ENCODE measurements at places on chromosomes 3 and 15.

- no peak for DNase-seq
Observed at GRCh38 chr15:79740561-79740960, 156.3 kb downstream of the MTHFS start.

GRCh38 chr3:11260460-11260859 is 11.7 kb upstream of the ATG7 start:
- no peak for DNase-seq

DNA sequence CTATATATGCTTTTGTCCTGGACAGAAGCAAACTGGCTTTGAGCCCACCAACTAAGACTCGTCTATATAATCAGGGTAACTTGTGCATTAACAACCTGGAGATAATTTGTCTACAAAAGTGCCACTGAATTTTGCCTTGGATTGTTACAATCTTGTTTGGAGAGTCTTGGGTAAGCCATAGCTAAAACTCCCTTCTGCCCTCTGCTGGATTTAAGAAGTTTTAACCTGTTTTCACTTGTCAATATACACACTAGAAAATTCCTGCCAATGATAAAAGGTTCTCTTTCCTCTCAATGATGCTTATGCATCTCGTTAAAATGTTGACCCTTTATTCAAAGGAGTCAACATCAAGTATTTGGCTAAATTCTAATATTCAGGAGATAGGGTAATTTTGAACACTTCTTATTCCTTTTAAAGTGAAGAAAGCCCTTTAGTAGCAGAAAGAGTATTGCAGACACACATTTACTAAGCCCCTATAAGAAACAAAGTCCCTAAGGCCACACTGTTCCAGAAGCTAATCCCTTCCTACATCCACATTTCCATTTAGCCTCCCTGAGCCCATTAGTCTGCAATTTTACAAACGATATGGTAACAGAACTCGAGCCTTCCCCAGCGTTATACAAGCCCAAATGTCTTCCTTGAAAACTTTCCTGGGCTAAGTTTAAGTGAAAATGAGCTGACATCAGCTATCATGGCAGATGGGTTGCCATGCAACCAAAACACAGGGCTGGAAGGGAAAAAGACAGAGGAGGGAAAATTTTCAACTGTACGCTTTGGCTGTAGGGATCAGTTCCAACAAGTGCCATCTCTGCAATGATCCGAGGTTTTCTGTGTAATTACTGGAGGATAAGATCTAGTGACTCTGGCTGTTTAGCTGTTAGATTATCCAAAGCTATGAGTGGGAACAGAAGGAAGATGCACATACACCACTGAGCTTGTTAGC is 75.9 kb upstream of the FGF12 start:
- peak; percentile 55 for DNase-seq

DNA sequence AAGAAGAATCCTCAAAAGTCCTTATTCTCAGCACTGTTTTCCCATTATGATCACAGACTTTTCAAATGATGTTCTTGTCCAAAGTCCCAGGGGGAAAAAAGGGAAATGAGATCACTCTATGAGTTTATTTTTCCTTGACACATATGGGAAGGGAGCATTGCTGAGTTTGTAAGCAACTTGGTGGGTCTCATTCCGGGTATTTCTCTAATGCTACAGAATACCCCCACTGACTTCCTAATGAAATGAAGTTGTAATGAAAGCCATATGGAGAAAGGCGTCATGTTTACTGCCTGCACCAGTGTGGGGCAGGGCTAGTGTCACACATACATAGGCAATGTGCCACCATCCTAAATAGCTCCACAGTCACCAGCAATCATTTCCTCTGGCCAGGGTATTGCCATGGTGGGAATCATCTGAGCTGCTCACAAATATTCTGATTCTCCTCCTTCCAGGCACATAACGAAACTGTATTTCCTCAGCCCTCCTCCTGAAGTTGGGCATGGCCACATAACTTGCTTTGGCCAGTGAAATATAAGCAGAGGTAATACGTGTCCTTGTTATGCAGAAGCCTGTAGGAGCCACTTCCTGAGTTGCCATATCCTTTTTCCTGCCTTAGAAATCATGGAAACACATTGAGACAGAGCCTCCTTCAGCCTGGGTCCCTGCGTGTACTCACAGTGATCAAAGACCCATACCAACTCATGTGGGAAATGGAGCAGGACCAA is 41.0 kb upstream of the C15orf61 start:
- DNase-seq = no peak

DNA sequence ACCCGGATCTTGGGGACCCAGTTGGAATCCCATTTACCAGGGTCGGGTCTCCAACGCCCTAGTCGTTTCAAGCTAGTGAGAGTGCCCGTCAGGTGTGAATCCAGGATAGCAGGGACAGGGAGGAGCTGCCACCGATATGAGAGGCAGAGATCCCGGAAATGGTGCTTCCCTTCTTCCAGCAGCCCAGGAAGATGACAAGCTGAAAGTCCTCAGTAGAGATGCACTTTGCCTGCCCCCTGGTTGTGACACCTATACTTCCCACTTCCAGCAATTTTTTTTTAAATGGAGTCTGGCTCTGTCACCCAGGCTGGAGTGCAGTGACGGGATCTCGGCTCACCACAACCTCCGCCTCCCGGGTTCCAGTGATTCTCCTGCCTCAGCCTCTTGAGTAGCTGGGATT is 503.0 kb downstream of the NTRK3 start:
- no peak for DNase-seq

GRCh38 chr3:67524046-67524445 is 130.4 kb downstream of the SUCLG2 start:
- no peak for DNase-seq

- DNase-seq = no peak
Observed at GRCh38 chr3:191397771-191398170, 63.2 kb upstream of the PYDC2 start.

DNA sequence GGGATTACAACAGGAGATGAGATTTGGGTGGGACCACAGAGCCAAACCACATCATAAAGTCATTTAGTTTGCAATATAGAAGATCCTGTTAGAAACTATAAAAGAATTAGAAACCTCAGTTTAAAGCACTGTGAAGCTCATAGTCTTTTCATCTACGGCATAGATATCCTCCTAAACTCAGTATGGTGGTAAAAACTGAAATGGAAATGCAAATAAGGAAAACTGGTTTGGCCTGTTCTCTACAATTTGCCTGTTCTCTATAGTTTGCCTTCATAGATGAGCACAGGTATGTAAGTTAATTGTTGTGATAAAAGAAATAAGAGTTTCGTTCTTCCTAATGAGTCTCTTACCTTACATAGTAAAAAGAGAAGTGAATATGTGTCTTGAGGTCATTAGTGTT is 331.6 kb upstream of the ARL6 start:
- DNase-seq = no peak
